ENCODE measurements at places on chromosomes 5 and 9.
A peak's percentile ranks its signal among the peaks of the same experiment; 100 is the strongest.

DNA sequence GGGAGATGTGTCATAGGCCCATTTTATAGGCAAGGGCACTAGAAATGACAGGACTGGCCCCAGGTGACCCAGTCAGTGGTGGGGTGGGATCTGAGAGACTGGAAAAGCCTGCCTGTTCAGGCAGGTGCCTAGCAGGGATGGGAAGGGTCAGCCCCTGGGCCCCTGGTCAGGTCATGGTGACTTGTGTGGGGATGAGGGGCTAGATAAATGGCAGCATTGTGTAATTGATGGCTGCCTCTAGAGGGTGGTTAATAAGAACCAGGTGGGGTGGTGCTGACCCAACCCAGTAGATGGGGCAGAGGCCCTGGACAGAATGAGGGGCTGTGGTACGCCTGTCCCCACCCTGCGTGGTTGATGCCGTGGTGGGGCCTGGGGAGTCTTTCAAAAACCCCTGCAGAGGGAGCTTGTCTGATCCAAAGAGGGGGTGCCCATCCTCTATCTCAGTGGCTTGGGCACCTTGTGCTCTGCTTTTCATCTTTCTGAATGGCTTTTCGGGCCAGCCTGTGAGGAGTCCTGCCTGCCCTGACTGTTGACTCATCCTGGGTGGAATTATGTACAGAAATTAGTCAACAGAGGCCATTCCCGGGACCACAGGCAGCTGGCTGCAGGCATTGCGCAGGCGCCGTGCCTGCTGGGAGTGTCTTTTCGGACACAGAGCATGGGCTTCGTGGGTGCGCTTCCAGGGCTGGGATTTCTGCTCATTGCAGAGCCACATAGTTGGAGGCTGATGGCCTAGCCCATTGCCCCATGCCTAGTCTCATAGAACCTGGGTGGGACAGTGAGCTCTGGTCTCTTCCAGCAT lies 93.6 kb upstream of the PITX1 start:
- no peak for DNase-seq

GRCh38 chr5:102998224-102998623 lies 121.7 kb downstream of the GIN1 start:
- no peak for DNase-seq

GRCh38 chr5:150624334-150625163 lies 15.9 kb upstream of the SYNPO start:
- DNase-seq: no peak

GRCh38 chr9:134366223-134367031 lies 40.2 kb downstream of the RXRA start:
- DNase-seq: peak; percentile 67

DNA sequence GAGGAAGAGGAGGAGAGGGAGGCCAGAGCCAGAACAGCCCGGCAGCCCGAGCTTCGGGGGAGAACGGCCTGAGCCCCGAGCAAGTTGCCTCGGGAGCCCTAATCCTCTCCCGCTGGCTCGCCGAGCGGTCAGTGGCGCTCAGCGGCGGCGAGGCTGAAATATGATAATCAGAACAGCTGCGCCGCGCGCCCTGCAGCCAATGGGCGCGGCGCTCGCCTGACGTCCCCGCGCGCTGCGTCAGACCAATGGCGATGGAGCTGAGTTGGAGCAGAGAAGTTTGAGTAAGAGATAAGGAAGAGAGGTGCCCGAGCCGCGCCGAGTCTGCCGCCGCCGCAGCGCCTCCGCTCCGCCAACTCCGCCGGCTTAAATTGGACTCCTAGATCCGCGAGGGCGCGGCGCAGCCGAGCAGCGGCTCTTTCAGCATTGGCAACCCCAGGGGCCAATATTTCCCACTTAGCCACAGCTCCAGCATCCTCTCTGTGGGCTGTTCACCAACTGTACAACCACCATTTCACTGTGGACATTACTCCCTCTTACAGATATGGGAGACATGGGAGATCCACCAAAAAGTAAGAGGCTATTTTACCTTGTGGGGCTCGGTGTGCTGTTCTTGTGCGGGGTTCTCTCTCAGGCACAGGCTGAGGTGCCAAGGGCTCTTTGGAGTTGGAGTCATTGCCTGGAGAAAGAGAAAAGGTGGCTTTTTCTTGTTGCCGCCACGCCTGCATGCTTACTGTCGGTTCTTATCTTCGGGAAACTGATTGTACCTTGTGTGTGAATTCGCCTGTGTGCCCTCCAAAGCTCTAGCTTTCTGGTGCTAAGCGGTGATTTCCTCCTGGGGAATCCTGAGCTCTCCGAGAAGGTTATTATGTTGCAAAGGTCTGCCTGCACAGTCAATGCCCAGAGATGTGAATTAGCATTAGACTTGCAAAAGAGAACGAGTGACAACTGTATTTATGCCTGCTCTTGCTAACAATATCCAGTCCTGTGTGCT lies at the start of gene ISL1:
TSS of gene ISL1 (plus strand) at position 318 of the 991 bp plus-strand sequence. CDS start at position 542, 224 bp downstream.
- no peak for DNase-seq

- DNase-seq: no peak
Measured at GRCh38 chr9:132201139-132201538, 39.3 kb downstream of the NTNG2 start.

GRCh38 chr5:126482591-126482990 lies 59.4 kb downstream of the GRAMD2B start:
- no peak for DNase-seq

GRCh38 chr9:2340046-2340760 lies 281.4 kb upstream of the VLDLR start:
- no peak for DNase-seq

DNA sequence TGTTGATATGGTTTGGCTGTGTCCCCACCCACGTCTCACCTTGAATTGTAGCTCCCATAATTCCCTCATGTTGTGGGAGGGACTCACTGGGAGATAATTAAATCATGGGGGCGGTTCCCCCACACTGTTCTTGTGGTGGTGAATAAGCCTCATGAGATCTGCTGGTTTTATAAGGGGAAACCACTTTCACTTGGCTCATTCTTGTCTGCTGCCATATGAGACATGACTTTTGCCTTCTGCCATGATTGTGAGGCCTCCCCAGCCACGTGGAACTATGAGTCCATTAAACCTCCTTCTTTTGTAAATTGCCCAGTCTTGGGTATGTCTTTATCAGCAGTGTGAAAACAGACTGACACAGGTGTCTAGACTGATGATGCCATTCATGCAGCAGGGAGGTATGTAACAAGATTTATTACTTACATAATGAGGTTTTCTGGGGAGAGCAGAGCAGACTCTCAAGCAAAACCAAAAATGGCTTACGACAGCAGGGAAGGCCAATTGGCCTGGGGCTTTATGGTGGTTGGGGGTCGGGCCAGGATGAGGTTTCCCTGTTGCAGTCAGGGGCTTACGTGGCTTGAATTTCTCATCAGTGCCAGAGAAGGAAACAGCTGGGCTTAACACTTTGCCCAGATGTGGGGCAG lies 9.5 kb upstream of the COMMD10 start:
- DNase-seq: no peak

DNA sequence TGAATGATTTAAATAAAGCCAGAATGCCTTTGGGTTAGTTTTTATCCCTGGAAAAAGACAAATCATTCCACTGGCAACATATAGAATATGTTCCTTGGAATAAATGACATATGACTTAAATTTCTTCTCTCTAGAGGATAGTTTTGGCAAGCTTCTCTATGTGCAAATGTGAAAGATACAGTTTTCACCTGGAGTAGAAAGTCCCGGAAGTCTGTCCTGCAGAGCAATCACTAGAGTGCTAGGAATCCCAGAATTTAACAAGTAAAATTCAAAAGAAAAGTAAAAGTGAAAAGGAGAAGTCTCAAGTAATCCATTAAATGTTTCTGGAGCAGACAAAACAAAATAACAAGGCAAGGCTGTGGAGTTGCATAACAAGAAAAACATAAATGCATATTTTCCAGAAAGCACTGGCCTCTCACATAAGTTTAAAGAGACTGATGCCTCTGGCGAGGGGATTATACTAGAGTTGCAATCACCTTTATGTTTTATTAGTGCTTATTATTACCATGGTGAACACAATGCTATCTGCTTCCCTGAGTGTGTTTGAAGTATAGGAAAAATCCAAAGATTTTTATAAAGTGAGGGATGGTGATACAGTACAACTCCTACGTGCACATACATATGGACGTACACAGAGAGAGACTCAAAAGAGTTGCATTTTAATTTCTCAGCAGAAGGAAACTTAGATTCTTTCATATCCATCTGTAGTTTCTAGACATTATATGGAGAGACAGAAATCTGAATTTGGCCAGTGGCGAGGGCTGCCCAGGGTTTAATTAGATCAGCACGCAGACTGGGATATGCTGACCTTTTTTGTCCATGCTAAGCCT lies 188.3 kb upstream of the ANKRD55 start:
- DNase-seq: no peak

- DNase-seq: no peak
Measured at GRCh38 chr5:34535433-34535832, 120.7 kb upstream of the RAI14 start.

DNA sequence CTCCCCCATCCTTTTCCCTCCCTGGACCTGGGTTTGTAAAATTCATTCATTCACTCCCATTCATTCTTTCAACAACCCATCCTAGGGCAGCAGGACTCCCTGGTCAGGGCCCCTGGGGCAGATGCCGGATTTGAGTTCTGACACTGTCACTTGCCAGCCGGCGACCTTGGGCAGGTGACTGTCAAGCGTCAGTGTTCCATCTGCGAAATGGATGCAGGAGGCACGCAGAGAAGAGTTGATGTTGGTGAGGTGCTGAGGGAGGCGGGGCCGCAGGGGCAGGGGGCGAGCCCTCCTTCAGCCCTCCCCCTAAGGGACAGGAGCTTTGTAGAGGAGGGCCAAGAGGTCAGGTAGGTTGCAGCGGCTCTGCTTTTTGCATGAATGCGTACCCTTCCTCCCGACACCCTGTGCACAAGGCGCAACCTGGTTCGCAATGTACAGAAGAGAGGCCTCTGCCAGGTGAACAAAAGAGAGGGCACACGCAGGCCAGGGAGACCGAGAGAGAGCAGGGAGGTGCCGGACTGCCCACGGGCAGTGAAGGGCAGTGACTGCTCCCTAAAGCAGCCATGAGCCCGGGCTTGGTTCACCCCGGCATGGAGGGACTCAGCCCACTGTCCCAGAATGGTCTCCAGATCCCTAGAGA lies 128.1 kb downstream of the BARX1 start:
- DNase-seq: no peak

DNA sequence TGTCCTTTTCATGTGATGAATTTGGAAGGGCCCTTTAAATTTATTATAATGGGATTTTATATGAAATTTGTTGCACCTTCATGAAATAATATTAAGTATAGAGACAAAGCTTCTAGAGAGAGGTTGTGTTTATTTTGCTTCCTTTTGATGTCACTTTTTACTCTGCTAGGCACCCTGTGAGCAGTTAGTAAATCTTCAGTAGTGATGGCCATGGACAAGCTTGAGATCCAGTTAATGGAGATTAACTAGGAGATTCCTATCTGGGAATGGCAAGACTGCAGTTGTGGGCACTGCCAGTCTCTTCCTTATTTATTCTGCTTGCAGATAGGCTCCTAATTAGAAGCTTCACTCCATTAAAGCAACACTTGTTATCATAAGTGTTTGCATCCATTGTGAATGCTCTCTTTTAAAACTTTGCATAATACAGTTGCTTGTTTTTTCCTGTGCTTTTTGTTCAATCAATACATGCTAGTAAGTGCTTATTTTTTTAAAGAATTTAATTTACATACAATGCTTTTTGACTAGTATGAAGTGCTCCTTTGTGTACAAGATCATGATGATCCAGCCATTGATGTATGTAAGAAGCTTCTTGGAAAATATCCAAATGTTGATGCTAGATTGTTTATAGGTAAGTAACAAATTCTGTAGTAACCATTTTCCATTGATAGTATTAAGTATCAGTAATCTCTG lies 25.9 kb downstream of the UGCG start:
- DNase-seq: no peak
